Fibroblast of villous mesenchyme (primary cell): ENCODE measurements at places on chromosomes 11 and 22.

DNA sequence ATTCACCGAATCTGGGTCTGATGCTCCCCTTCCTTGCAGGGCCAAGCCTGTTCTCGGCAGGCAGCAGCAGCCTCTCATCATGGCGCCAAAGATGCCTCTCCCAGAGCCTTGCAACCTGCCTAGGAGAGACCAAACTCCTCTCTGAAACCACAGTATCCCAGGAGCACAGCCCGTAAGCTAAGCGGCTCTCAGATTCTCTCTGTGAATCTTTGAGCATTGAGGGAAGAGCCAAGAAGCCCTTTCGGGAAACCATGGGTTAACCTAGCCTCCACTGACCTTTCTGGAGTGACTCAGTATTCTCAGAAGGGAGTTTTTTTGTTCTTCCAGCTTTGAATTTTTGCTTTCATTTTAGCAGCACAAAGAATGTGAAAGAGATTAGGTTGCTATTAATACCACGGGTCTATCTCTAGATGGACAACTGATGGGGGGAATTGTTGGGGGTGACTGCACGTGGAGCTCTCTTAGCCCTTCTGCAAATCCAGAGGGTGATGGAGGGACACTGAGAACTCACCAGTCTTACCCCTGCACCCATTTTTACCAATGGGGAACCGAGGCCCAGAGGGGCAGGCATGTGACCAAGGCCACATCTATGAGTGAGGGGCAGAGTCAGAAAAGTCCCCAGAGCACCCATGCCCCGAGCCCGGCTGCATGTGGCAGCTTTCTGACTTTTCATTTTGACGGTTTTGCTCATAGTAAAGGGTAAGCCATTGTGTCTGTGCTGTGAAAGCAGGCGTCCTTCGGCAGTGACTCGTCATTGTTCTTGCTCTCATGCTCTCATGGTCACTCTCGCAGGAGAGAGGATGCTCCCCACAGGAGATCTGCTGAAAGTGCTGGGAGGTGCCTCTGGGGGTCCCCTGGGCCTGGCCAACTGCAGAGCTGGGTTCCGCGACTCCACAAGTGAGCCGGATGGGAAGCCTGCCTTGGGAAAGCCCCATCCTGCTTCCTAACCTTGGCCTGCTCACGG is 36.0 kb downstream of the IRAG1 start:
- DNase-seq = peak; percentile 75

- DNase-seq = no peak
Observed at GRCh38 chr11:2122907-2123627, 16.1 kb downstream of the IGF2 start.

- peak; percentile 69 for DNase-seq
Observed at GRCh38 chr11:58334708-58335107, 24.2 kb downstream of the OR5B17 start.

DNA sequence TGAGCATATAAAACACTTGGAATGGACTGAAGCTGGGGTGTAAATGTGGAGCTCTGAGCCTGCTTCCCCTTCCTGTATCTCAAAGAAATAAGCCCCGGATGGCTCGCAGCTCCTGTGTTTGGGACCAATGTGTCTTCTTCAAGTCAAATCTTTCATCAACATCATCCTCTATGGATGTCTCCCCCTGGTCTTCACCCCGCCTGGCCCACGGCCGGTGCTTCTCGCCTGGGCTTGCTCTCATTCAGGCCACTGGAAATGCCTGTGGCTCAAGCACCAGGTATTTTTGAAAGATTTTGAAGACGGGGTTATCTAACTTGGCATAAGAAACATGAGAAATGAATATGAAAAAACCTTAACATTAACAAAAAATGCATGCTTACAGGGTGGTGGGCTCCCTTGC is 769.8 kb downstream of the BRD1 start:
- no peak for DNase-seq

- DNase-seq = no peak
Observed at GRCh38 chr22:44620841-44621257, 81.2 kb upstream of the PRR5 start.

- DNase-seq = no peak
Observed at GRCh38 chr22:37140686-37141323, 8.9 kb downstream of the IL2RB start.

DNA sequence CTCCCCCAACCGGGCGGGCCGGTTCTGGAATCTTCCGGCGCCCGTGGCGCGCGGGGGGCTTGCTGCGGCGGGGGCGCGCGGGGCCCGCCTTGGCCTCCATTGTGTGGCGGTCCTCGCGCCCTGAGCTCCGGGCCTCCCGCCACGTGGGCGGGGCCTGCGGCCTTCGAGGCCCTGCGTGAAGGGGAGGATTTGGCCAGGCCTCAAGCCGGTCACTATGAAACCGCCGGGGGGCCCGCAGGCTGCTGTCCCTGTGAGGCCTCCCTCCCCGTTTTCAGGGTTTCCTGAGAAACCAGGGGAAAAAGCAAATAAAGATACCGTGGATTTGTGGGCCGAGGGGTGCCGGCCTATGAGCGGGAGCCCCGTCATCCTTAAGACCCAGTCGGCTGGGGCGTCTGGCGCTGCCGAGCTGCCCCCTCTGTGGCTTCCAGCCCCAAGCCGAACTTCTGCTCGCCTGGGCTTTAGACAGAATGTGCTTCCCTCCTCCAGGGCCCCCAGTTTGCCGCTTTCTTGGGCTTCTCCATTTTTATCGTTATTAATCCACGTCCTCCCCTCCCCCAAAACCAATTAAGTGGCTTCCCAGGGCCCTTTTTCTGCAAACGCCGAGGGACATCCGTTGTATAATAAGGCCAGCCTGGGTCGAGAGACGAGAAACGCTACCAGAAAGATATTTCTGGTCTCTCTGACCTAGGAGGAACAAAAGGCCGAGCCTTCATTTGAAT is 602 bp downstream of the EWSR1 start:
- DNase-seq = peak; percentile 72

GRCh38 chr22:33918676-33919365 is 1.5 kb downstream of the LARGE1 start:
- DNase-seq = no peak

- DNase-seq = no peak
Observed at GRCh38 chr11:36023922-36024321, 80.1 kb downstream of the LDLRAD3 start.

GRCh38 chr11:122330279-122330965 is 214.4 kb upstream of the BLID start:
- DNase-seq = peak; percentile 60

DNA sequence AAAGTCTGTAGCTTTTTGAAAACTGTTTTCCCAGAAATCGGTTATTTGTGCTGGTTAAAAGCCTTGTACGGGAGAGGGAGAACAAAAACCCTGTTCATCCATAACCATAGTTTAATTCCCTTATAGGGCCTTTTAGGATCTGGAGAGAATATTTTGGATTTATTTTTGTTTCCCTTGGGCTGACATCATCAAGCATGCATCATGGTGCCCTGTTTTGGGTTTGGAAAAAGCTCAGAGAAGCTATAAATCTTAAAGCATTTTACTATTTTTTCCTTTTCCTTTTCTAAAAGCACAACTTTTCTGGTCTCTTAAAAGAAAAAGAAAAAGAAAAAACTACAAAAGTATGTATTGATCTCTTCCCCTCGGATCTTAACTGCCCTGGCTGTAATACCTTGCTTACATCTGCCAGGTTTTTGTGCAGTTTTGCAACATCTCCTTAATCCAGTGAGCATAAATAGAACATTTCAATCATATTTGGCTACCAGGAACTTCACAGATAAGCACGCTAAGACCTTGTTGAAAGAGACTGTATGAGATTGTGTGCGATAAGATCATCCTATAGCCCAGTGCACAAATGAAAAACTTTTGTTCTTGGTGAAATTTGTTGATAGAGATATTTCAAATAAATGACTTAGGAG is 88.0 kb downstream of the ZBTB16 start:
- peak; percentile 92 for DNase-seq

DNA sequence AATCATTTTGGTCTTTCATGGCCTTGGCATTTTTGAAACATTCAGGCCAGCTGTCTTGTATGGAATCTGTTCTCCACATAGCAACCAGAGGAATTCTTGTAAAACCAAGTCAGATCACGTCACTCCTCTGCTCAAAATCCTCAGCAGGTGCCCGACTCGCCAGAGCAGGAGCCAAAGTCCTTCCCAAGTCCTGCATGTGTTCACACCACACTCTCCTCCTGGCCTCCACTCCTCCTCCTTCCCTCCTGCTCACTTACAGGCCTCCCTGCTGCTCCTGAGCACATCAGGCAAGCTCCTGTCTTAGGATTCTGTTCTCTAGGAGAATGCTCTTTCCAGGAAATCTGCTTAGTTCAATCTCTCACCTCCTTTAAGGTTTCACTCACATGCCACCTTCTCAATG is 6.9 kb upstream of the PSMC3 start:
- DNase-seq = peak; percentile 67

GRCh38 chr11:85347291-85347690 is 279.9 kb downstream of the DLG2 start:
- no peak for DNase-seq

GRCh38 chr22:34111210-34111824 is 191.0 kb upstream of the LARGE1 start:
- DNase-seq = peak; percentile 3

DNA sequence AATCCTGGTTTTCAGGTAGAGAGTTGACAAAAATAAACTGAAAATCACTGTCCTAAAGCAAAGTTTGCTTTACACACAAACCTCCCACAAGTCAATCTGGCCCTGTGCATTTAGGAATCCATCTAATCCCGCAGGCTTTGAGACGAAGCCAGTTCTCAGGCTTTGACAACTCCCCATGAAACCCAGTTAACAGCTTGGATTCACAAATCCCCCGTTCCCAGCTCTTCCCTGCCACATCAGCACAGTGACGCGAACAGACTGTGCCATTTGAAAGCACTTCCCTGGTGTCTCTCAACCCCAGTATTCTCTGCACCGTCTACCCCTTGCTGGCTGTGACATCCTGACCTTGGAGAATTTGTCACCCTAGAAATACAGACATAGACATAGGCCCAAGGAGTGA is 117.8 kb downstream of the OPCML start:
- DNase-seq = no peak

- DNase-seq = no peak
Observed at GRCh38 chr11:83249445-83249844, 36.7 kb downstream of the CCDC90B start.

- DNase-seq = peak; percentile 78
Observed at GRCh38 chr22:29306835-29307595, 565 bp downstream of the GAS2L1 start.

- DNase-seq = peak; percentile 76
Observed at GRCh38 chr11:61297746-61298145, 2.6 kb upstream of the VWCE start.

- DNase-seq = peak; percentile 62
Observed at GRCh38 chr11:995752-996420, 40.6 kb downstream of the MUC6 start.

GRCh38 chr22:49763696-49764095 is 64.0 kb downstream of the BRD1 start:
- DNase-seq = no peak

- DNase-seq = no peak
Observed at GRCh38 chr11:30586251-30587144, at the start of gene MPPED2. MPPED2 (minus strand) TSS chr11:30586353; CDS start chr11:30580373, 5,980 bp downstream.

DNA sequence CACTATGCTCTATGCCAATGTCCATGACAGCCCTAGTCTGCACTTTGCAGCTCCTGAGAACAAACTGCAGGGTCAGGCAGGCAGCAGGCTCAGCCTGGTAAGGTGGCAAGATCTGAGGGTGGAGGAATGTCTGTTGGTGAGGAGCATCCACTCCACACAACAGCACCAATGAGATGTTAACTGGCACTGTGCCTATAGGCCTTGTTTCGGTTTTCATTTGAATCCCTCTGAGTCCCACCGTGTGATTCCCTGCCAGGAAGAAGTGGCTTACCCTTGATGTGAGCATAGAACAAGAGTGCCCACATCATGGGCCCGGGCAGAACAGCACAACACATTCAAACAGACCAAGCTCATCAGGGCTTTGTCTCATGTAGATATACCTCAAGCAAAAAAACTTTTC is 44.1 kb upstream of the CHRM4 start:
- no peak for DNase-seq

DNA sequence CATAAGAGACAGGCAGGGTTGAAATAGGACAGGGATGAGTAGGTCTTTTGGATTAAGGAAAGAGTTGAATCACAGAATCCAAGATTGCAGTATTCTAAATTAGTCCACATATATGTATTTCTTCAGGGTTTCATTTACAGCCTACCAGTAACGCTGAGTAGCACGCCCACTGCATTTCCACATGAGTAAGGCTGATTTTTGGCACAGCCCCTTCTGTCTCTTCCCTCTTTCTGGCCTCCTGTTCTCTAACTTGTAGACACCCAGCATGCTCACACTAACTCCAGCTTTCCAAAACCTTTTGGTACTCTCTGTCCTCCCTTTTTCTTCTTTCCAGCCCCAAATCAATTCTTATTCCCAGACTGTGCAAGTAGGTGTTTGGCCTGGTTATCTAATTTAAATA is 3.7 kb upstream of the SIK2 start:
- peak; percentile 42 for DNase-seq

DNA sequence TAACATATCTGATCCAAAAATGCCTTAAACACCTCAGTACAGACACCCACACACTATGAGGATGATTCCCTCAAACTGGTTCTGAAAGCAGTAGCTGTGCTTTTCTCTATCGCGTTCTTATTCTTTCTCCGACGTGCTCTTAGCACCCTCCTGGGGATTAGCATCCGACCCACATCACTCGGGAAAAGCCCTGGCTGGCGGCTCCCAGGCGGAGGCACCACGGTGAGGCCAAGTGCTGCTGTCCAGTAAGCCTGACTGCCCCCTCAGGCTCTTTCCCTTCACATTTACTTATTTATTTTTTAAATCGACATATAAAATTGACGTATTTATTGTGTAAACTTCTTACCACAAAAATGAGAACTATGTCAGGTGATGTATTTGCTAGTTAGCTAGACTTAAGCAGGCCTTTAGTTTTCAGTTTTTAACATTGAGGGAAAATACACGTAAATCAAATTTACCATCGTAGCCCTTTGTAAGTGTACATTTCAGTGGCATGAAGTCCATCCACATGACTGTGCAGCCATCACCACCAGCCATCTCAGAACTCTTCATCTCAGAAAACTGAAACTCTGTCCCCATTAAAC is 19.2 kb downstream of the TBX1 start:
- no peak for DNase-seq

- DNase-seq = peak; percentile 43
Observed at GRCh38 chr11:65112546-65113360, 1.1 kb downstream of the TM7SF2 start.

- no peak for DNase-seq
Observed at GRCh38 chr22:44382116-44383038, 69.6 kb upstream of the SHISAL1 start.

GRCh38 chr11:35363854-35364780 is 55.2 kb downstream of the SLC1A2 start:
- peak; percentile 87 for DNase-seq

DNA sequence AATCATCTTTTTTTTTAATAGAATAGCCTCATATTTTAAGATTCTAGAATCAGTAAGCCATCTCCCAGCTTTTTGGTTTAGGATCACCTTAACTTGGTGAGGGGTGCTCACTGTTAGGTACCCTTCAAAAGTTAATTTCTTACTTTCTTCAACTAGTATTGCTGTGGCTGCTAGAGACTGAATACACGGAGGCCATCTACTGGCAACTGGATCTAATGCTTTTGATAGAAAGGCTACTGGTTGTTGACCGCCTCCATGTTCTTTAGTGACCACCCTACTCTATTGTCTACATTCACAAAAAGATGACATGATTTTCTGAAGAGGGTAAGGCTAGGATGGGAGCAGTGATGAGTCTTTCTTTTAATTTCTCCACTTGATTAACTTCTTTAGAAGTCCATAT is 16.7 kb upstream of the ALDH3B2 start:
- DNase-seq = peak; percentile 4

- no peak for DNase-seq
Observed at GRCh38 chr11:67640758-67641337, 1.3 kb upstream of the TBX10 start.

GRCh38 chr11:36022882-36023281 is 79.0 kb downstream of the LDLRAD3 start:
- DNase-seq = no peak
